ENCODE measurements at places on chromosomes 5 and 9.
A peak's percentile ranks its signal among the peaks of the same experiment; 100 is the strongest.

GRCh38 chr9:24625097-24625496 lies 79.4 kb upstream of the IZUMO3 start:
- H3K4me3 ChIP-seq = no peak overlapping the region
- no peak for DNase-seq

DNA sequence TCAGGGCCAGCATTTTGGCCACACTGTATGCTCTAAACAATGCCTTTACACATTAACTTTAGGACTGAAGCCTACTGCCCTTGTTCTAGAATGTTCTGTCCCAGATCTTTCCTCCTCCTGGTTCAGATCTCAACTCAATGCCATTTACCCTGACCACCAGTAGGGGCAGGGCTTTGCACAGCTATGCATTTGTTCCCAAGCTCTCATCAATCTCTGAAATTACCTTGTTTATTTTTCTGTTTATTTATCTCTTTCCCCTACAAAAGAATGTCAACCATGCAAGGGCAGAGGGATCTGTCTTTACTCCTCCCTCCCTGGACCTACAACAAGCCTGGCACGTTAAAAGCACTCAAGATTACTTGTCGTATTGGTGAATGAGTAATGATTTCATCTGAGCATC lies 612.9 kb downstream of the BNC2 start:
- no peak for DNase-seq
- H3K27ac ChIP-seq = no peak overlapping the region
- no peak overlapping the region for H3K4me3 ChIP-seq
- H3K27me3 ChIP-seq = peaks cover 2% of the 10 kb centered on the region

DNA sequence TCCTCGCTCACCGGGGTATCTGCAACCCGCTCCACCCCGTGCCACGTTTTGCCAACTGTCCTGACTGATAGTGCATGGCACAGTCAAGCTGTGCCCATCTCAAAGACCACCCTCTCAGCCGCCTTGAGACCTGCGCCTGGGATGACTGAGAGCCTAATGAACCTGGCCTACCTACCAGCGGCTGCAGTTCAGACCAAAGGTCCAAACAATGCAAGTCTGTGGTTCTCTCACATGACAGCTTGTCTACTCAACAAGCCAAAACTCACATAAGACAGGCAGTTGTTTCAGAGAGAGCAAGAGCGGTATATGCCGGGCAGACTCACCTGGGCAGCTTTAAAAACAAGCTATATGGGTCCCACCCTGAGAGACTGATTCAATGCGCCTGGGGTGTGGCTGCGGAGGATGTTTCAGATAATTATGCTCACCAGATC lies 70.5 kb downstream of the EPB41L4B start:
- H3K36me3 ChIP-seq = no peaks in the 10 kb centered on the region
- no peaks in the 10 kb centered on the region for H3K4me1 ChIP-seq
- no peak overlapping the region for H3K4me3 ChIP-seq
- peaks cover 7% of the 10 kb centered on the region for H3K27me3 ChIP-seq

GRCh38 chr5:143890487-143890886 lies 78.5 kb downstream of the HMHB1 start:
- H3K4me1 ChIP-seq = peaks cover 2% of the 10 kb centered on the region
- H3K36me3 ChIP-seq = no peaks in the 10 kb centered on the region
- H3K27ac ChIP-seq = no peak overlapping the region
- peaks cover 8% of the 10 kb centered on the region for H3K27me3 ChIP-seq
- H3K4me3 ChIP-seq = no peak overlapping the region
- DNase-seq = no peak

GRCh38 chr5:94705427-94705826 lies 87.0 kb downstream of the SLF1 start:
- no peak for DNase-seq
- peaks cover 5% of the 10 kb centered on the region for H3K36me3 ChIP-seq
- no peak overlapping the region for H3K27ac ChIP-seq
- no peak overlapping the region for H3K4me3 ChIP-seq

DNA sequence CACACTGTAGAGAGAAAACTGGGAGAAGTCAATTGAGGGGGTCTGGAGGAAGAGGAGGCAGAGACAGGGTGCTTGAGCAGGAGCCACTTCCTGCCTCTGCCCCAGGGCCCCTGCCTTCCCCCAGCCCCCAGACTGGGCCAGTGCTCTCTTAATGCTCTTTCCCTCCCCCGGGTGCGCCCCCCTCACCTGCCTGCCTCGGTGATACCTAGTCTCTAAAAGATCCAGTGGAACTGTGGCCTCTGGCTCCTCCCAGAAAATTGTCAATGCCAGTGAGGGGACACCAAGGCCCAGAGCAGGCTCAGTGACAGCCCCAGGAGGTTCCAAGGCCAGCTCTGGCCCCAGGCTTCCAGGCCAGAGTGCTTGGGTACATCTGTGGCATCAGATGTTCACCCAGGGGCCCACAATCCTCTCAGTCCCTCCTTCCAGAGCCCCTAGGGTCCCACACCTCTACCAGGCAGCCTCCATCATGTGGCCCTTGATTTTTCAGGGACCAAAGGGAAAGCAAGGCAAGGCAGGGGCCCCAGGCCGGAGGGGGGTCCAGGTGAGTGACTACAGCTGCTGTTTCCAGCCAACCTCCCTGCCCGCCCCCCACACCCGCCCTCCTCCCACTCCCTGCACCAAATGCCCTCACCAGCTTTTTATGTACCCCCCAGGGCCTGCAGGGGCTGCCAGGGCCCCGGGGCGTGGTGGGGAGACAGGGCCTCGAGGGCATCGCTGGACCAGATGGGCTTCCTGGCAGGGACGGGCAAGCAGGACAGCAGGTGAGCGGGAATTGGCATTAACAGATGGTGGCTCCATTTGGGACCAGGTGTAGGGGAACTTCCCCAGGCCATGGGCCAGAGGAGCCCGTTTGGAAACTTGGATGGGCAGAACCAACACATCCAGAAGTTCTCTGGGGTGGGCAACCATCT lies 33.1 kb upstream of the ORM1 start:
- H3K4me3 ChIP-seq = no peak overlapping the region
- H3K4me1 ChIP-seq = peaks cover 2% of the 10 kb centered on the region
- no peak overlapping the region for H3K27ac ChIP-seq

GRCh38 chr5:118060833-118061232 lies 927.5 kb downstream of the DTWD2 start:
- no peaks in the 10 kb centered on the region for H3K36me3 ChIP-seq
- no peak overlapping the region for H3K4me3 ChIP-seq
- DNase-seq = no peak
- no peak overlapping the region for H3K27ac ChIP-seq

DNA sequence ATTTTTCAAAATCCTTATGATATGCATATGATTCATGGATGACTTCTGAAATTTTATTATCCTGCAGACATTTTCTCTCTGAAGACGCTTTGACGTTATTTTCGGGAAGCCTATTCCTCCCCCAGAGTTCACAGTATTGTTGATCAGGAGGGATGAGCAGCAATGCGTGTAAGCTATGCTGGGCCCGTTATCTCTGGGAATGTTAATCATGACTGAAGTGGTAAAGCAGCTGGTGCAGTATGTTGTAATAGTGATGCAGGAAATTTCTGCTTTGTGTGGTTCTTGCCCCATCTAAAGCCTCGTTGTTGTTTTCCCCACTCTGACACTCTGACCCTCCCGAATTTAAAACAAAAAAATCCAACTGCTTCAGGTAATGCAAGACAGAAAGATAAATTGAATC lies 1797.8 kb upstream of the WWC1 start:
- DNase-seq = no peak
- no peaks in the 10 kb centered on the region for H3K36me3 ChIP-seq
- no peaks in the 10 kb centered on the region for H3K27me3 ChIP-seq
- no peaks in the 10 kb centered on the region for H3K4me1 ChIP-seq
- H3K27ac ChIP-seq = no peak overlapping the region

- H3K4me3 ChIP-seq = no peak overlapping the region
- no peak overlapping the region for H3K27ac ChIP-seq
- DNase-seq = no peak
- no peaks in the 10 kb centered on the region for H3K27me3 ChIP-seq
- peaks cover 22% of the 10 kb centered on the region for H3K36me3 ChIP-seq
These were observed 56.9 kb downstream of the GPR107 start for GRCh38 chr9:130110596-130111021.

- peak; percentile 17 for DNase-seq
- H3K4me1 ChIP-seq = peaks cover 12% of the 10 kb centered on the region
- H3K27ac ChIP-seq = no peak overlapping the region
- no peaks in the 10 kb centered on the region for H3K27me3 ChIP-seq
- H3K4me3 ChIP-seq = no peak overlapping the region
- no peaks in the 10 kb centered on the region for H3K36me3 ChIP-seq
These were observed 65.0 kb upstream of the IER5L start for GRCh38 chr9:129242971-129243561.

- no peak overlapping the region for H3K4me3 ChIP-seq
- no peaks in the 10 kb centered on the region for H3K27me3 ChIP-seq
- DNase-seq = no peak
- H3K4me1 ChIP-seq = peaks cover 61% of the 10 kb centered on the region
- H3K36me3 ChIP-seq = peaks cover 23% of the 10 kb centered on the region
- no peak overlapping the region for H3K27ac ChIP-seq
These were observed 10.5 kb downstream of the MLLT3 start for GRCh38 chr9:20611691-20612287.

DNA sequence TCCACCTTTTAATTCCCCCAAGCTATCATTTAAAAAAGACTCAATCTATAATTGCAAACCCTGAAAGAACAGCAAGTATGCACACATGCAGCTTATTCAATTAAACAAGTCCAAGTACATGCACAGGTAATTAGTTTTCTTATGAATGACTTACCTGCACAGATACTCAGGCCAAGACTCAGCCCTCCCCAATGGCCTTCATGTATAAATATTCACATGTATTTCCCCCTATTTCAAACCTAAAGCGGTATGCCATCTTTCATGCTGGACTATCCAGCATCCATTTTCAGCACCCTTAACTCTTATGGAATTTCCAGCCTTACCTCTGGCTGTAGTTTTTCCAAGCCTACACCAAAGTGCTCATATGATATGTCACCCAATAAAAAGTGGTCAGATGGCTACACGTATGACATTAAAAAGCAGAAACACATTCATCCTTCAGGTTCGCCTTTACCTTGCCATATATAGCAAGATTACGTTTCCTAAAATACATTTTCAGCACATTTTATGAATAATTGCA lies 205.5 kb downstream of the MEF2C start:
- peaks cover 3% of the 10 kb centered on the region for H3K36me3 ChIP-seq
- H3K4me1 ChIP-seq = peaks cover 28% of the 10 kb centered on the region
- no peak overlapping the region for H3K4me3 ChIP-seq
- no peak overlapping the region for H3K27ac ChIP-seq

DNA sequence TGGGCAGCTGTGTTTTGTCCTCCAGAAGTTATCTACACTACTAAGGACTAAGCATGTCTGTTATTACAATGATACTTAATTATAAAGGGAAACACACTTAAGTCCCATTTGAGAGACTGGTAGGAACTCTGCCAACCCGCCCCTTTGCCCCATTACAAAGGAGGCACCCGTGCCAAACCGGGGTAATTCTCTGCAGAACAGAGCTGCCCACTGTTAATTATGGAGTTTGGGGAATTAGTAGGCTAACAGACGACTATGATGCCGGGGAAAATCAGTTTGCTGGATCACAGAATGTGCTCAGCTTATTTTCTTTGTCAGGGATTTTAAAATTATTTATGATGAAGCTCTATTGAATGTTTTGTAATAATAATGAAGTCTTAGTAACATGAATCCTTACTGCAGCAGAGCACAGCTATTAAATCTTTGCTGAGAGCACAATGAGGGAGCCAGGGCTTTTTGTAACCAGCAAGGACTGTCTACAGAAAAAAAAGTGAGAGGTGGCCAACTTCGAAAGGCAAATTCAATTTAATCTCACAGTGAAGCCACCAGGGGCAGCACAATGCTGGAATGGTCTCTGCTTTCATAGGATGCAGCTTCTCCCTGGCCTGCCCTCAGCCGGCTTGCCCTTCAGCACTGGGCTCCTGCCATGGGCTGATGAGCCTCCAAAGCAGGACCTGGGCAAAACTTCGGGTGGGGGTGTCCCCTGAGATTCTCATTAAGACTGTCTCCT lies 134.5 kb downstream of the GNAQ start:
- no peak overlapping the region for H3K27ac ChIP-seq
- H3K27me3 ChIP-seq = no peaks in the 10 kb centered on the region
- peaks cover 17% of the 10 kb centered on the region for H3K36me3 ChIP-seq
- peaks cover 19% of the 10 kb centered on the region for H3K4me1 ChIP-seq

All from activated naive CD8-positive, alpha-beta T cell treated with anti-CD3 and anti-CD28 coated beads, Interleukin-2, amount 10 ng/mL, durations not matched to agents 7 days and 5 days (primary cell).